ENCODE measurements at places on chromosomes 4 and X.
A peak's percentile ranks its signal among the peaks of the same experiment; 100 is the strongest.

GRCh38 chrX:118884552-118885138 is 61.0 kb downstream of the ZCCHC12 start:
- no peak for DNase-seq

GRCh38 chr4:52852041-52852440 is 10.1 kb upstream of the RASL11B start:
- DNase-seq: no peak

GRCh38 chrX:134764202-134764785 is 106.0 kb upstream of the PLAC1 start:
- no peak for DNase-seq

GRCh38 chr4:65242156-65242846 is 428.0 kb downstream of the EPHA5 start:
- DNase-seq: no peak

DNA sequence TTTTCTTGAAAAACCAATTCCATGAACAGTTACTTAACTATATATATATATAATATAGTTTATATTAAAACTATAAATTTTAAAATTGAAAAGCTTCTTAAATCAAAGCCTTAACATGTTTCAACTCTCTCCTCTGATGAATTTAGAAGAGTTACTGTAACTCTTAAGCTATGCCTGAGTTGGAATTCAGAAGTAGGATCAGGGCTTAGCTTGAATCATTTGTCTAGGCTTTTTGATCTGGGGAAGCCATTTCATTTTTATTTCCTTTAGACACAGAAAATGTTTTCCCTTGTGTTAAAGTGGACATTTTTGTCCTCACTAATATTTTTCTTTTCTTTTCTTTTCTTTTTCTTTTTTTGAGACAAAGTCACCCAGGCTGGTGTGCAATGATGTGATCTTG is 40.4 kb upstream of the PDLIM5 start:
- DNase-seq: no peak

DNA sequence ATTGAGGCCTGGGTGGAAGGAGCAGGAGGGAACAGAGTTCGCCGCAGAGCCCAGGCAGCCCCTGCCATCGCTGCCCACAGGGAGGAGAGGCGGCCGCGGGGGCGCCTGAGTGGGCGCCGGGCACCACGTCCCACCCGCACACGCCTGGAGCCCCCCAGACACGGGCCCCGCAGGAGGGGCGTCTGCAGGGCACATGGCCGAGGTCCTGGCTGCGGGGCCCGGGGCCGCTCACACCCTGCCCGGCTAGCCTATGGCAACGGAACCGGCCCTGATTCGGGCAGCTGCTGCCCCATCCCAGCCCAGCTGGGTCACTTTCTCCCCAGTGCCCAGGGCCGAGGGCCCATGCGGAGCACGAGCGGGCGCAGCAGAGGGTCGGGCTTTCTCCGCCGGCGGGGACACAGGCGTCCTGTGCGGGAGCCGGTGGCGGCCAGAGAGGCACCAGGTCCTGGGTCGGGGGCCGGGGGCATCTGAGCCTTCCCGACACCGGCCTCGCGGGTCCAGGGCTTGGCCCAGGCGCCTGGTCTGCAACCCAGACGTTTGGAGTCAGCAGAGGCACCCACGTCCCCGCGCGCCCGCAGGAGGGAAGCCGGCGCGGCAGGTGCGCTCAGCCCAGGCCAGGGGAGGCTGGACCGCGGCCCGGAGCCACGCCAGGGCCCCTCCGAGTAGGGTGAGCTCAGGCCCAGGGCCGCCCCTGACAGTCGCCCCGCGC is 91.2 kb downstream of the FAM53A start:
- DNase-seq: no peak

- DNase-seq: peak; percentile 5
These were observed 135.5 kb downstream of the AMMECR1 start for GRCh38 chrX:110182362-110182761.

Data from activated CD4-positive, alpha-beta T cell treated with anti-CD3 and anti-CD28 coated beads for 48 hours (primary cell).